ENCODE measurements at places on chromosomes 7 and 10.

DNA sequence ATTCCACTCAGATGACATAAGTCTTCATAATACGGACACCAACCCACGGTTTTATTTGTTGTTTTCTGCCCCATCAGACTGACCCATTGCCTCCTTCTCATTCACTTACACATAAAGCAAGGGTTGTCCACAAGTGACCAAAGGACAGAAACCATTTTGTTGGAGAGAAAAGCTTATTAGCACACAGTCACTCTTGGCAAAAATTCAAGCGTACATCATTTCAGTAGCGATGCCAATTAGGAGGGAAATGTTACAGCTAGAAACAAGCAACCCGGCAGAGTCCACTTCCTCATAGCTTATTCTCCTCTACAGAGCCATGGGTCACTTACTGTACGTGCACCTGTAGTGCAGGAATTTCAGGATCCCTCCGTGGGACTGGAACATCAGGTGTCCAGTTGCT is 23.0 kb downstream of the ABLIM1 start:
- no peak for DNase-seq

GRCh38 chr7:154503962-154504550 is 451.9 kb downstream of the DPP6 start:
- no peak for DNase-seq

- no peak for DNase-seq
These were observed 53.2 kb upstream of the OIT3 start for GRCh38 chr10:72840319-72840718.

DNA sequence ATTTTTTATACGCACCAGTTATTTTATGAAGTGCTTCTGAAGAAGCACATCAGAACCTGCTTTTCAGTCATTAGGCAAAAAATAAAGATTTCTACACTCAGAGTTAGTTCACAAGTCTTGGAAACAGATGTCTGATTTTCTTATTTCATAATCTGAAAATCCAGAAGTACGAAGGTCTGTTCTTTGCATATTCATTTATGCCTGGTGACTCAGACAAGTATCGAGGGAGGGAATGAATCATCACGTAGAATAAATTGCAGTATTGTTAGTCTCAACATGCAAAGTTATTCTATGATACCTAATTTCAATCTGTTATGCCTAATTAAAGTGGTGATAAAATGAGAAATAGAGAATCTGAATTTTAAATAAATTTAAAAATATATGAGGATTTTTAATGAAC is 113.6 kb upstream of the SEM1 start:
- no peak for DNase-seq

- DNase-seq: no peak
These were observed 11.2 kb downstream of the RPA3 start for GRCh38 chr7:7707246-7707645.

- no peak for DNase-seq
These were observed 28.7 kb downstream of the CFAP46 start for GRCh38 chr10:132913559-132914115.

GRCh38 chr10:130453036-130453720 is 317.0 kb downstream of the GLRX3 start:
- DNase-seq: no peak

- DNase-seq: no peak
These were observed 25.6 kb downstream of the VSTM4 start for GRCh38 chr10:49089557-49090188.

DNA sequence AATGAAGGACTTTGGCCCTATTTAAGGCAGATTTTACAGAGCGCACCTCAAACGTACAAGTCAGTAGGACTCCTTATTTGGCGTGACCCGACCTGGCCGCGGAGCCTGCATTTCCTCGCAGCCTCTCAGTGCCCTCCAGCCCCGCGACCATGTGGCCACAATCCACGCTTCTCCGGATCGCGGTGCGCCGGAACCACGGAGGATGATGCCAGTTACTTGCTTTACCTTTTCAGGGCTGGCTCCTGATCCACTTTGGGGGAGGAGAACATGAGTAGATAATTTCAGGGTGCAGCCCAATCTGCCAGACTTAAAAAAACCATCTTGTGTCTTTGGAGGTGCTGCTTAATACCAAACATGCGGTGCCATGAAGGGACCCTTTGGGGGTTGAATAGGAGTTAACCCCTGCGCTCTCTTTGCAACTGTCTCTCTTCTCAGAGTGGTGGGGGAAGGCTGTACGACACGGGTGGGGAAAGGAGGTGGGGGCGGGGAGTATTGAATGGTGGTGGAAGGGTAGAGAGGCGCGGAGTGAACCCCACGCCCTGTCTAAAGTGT is 1.5 kb downstream of the FRAT1 start:
- DNase-seq: no peak

DNA sequence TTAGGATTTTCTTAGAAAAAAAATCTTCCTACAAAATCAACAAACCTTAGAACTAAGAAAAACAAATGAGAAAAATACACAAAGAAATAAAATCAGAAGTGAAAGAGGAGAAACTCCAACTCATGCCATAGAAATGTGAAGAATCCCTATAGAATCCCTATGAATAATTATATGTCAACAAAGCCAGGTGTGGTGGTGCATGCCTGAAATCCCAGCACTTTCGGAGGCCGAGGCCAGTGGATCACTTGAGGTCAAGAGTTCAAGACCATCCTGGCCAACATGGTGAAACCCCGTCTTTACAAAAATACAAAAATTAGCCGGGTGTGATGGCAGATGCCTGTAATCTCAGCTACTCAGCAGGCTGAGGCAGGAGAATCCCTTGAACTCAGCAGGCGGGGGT is 27.1 kb downstream of the ACSM6 start:
- no peak for DNase-seq

DNA sequence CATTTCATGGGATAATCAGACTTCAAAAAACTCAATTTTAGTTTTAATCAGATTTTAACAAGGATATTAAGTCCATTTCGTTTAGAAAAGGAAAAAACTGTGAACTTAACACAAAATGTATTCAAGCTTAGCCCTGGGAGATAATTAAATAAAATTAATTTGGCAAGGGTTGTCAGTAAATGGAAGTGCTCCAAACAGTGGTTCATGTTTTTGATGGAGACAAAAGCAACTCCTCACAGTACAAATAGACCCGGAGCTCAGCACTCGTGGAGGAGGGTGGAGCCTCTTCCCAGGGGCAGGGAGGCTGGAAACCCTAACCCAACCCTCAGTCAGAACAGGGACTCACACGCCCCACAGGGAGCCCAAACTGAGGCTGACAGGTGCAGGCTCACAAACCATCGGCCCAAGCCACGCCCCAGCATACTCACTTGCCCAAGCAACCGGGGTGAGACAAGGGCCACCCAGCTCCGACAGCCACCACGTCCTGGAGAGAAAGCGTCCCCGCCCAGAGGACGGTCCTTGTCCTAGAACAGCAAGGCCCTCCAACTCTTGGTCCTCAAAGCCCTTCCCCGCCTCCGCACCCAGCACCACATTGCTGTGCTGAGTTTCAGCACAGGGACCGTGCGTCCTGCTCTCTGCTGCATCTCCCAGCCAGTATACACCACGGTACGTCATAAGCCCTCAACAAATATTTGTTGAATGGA is 39.8 kb downstream of the MAD1L1 start:
- no peak for DNase-seq

- no peak for DNase-seq
These were observed 417.0 kb downstream of the CALN1 start for GRCh38 chr7:71995111-71995510.

DNA sequence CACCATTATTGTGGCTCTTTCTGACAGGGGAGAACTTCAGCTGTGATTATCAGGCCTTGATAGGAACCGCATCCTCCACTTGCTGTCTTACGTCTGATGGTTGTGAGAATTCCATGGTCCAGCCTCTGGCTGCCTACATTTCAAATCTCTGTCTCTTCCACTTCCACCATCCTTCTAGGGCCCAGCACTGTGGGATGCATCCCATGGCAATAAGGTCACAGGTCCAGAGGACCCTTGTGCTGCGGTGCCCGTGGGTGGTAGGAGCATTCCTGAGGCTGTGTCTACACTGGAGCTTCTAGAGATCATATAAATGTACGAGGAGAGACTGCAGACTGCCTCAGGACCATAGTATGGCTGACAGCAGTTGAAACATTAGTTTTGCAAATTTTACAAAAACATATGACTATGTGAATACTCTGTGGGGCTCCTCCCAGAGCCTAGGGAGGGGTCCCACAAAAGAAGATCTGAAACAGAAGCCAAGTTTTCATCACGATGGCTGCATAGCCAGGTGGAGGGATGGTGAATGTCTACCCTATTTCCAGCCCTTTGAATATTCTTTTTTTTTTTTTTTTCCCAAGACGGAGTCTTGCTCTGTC is 11.8 kb downstream of the CALML3 start:
- DNase-seq: no peak

DNA sequence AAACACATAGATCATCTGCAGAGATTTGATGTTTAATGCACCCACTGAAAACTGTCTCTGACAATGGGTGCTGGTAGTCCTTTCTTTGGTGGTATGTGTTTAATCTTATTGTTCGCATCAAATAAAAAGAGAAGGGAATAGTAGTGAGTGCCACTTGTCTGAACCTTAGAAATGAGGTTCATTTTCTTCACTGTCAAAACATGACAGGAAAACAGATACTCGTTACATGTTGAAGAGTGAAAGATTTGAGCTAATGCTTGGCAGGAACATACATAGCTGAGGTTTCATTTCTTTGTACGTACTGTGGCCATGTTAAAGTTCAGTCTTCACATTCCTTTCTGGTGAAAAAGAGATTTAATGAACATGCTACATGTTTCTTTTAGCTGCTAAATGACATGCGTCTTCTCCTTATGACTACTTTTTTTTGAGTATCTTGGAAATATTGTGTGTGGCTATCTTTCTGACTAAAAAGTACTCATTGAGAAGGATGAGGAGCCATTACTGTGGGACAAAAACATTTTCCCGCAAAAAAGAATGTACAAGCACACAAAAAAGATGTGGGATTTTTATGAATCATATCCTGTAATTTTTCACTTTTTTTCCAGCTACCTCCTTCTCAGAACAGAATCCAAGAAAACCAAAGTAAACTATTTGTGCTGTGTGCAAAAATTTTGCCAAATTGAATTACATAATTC is 108.0 kb downstream of the TWIST1 start:
- DNase-seq: no peak

GRCh38 chr10:95987685-95988426 is 55.5 kb upstream of the CCNJ start:
- DNase-seq: no peak

DNA sequence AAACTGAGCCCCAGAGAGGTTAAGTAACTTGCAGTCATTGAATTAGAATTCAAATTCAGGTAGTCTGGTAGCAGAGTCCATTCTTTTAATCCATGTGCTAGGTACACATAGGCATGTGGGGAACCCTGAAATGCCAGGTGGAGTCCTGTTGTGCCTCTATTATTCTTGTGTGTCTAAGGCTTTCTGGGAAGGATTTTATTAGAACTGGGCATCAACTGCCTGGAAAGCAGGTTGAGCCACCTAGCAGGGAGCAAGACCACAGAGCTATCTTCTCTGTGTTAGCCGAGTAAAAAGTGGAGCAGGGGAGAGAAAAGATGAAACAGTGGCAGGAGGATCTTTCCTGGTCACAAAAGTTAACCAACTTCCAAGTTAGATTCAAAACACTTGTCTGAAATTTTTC is 494.6 kb downstream of the LRMDA start:
- DNase-seq: no peak

DNA sequence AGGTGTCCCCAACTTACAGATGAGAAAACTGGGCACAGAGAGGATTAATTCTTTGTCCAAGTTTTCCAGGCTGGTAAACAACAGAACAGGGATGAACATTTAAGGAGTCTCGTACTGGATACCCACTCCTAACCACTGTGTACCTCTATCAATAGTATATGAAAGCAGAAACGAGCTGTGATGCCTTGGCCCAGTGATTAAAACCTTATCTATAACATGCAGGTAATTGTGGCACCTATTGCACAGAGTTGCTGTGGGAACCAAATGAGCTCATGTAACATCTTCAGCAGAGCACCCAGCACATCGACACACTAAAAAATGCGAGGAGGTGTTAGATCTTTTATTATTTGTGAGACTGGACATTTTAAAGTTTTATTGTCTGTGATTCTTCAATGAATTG is 1.6 kb downstream of the TMEM273 start:
- no peak for DNase-seq

GRCh38 chr10:121065330-121065729 is 214.2 kb downstream of the WDR11 start:
- no peak for DNase-seq

DNA sequence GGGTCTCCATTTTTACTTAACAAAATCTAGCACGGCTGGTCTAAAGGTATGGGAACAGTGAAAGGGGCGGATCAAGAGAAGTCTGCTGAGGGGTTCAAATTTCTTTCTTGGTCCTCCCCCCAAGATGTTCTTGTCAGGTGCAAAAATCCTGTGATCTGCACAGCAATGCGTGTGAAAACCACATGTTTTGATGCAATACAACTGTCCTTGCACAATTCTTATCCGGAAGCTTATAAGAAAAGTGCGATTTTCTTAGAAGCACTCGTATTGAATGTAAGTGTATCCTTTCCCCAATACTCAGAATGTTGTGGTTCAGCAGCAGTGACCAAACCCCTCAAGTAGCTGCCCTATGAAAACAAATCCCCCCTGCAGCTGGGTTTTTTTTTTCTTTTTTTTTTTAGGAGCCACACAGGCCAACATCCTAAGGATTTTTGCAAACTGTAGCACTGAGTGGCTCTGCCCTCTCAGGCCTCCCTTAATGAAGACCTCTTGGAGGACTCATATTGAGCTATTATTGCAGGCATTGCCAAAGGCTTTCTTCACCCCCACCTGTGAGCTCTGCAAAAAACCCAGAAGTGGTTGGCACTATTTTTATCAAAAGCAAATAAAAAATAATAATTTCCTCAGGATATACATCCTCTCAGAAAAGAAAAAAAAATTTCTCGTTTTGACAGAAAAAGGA is 151.9 kb upstream of the ITGB1 start:
- no peak for DNase-seq

DNA sequence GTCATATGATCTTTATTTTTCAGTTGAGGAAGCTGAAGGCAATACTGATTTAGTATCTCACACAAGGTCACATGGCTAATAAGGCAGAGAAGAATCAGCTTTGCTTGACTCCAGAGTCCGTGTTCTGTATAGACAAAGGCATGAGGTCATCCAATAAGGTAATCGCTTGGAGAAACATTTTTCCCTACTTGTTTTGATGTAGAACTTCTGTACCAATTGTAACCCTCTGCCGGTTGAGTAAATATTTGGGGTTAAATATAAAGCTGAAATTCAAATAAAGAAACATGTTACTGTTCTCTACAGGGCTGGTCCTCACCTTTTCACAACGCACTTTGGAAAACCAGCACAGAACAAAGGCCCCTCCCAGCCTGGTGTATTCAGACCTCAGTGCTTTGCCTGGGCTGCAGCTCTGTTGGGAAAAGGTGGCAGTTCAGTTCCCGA is 83.0 kb upstream of the INSYN2A start:
- no peak for DNase-seq

DNA sequence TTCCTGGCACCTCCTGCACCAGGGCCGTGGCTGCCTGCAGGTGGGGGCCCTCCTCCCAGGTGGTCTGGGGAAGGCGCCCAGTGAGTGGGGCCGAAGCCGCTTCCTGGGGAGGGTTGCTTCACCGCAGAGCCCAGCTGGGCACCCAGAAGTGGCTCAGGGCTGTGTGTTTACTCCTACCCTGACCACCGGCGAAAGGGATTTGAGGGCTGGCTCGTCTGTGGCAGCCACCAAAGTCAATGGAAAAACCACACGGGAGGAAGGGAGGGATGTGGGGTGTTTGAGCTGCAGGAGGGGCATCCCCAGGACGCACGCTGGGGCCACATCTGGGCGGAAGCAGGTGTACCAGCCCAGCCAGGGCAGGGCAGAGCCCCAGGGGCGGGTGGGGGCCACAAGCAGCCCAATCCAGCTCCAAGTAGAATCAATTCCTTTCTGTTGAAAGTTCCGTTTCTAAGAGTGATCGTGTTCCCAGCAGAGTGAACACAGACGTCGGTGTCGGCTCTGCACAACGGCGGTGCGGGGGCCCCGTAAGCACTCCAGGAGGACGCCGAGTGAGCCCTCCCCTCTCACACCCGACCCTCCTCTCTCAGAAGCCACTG is 69.9 kb downstream of the FOXL3 start:
- no peak for DNase-seq
